ENCODE measurements at places on chromosomes 11 and 22.

DNA sequence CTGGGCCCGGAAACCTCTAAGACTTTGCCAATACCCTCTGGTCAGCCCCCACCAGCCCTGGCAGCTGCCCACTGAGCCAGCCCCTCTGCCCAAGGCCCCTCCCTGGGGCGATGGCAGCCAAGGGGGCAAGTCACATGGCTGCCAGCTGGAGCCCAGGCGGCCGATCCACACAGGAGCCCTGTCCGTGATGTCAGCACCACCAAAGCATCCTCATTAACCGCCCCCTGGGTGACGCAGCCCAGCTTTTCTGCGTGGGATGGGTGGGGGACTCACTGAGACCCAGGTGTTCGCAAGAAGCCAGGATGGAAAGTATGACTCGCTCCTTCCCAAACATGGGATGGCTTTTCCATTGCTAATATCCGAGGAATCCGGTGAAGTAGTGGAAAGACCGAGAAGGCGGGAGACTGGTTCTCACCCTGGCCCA is 46.6 kb upstream of the WNT7B start:
- no peak for DNase-seq

DNA sequence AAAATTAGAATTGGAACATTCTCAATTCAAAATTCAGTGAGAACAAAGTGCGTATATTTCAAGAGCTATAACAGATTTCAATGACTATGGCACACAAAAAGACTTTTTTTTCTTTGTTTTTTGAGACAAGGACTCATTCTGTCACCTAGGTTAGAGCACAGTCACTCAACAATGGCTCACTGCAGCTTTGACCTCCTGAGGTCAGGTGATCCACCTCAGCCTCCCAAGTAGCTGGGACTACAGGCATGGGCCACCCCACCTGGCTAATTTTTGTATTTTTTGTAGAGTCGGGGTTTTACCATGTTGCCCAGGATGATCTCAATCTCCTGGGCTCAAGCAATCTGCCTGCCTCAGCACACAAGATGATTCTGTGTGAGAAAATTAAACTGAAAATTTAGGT is 51.5 kb downstream of the PIK3C2A start:
- no peak for DNase-seq

DNA sequence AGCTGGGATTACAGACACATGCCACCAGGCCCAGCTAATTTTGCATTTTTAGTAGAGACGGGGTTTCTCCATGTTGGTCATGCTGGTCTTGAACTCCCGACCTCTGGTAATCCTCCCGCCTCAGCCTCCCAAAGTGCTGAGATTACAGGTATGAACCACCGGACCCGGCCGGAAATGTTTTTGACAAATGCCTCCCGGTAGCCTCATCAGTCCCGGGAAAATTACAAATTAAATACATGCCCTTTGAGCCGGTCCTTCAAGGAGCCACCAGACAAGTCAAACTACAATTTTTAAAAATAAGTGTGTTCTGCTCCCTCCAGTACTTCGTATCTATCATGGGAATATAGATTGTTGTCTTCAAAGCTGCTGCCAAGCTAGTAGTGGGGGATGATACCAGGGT is 17.5 kb downstream of the WBP2NL start:
- DNase-seq = no peak

GRCh38 chr22:27420817-27421361 is 380.7 kb downstream of the MN1 start:
- no peak for DNase-seq

DNA sequence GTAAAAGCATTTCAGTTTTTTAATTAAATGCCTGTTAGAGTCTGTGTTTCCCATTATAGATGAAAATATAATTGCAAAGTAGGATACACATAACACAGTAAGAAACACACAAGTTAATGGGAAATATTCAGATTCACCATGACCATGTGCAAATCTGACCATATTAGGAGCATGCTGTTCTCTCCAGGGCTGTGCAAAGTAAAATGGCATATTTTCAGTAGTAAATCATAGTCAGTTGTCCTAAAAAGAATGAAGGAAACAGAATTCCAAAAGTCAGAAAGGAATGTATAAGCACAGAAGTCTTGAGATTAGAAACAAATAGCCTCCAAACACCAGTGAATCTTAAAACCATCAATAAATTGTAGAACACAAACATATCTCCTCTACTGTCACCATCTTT is 44.4 kb downstream of the CNTN5 start:
- no peak for DNase-seq

- DNase-seq = no peak
These were observed 38.8 kb downstream of the STIM1 start for GRCh38 chr11:3894128-3894731.

- DNase-seq = no peak
These were observed 345.0 kb upstream of the CCDC179 start for GRCh38 chr11:23205156-23205871.

DNA sequence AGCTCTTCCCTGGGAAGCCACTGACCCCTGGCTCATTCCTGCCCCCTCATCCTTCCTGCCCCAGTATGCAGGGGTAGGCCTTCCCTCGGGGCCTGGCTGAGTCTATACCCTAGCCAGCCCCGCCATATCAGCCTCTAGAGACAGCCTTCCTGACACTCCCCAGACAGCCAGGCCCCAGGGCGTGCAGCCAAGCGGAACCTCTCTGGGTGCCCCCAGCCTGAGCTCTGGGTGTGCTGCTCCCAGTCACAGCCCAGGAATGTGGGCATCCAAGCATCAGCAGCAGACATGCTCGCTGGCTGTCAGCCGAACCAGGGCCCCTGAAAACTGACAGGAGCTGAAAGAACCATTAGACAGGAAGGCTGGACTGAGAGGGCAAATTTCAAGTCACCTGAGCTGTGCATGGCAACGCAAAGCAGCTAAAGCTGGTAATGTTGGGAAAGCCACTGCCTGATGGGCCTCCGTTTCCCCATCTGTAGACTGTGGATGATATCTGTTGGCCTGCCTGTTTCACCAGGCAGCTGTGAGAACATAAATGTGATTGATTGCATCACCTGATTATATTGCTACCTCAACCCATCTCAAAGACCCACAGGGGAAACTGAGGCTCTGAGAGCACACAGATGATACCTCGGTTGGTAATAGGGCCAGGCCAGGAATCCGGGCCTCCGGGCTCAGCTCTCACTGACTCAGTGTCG is 93.2 kb downstream of the LRRC32 start:
- no peak for DNase-seq

DNA sequence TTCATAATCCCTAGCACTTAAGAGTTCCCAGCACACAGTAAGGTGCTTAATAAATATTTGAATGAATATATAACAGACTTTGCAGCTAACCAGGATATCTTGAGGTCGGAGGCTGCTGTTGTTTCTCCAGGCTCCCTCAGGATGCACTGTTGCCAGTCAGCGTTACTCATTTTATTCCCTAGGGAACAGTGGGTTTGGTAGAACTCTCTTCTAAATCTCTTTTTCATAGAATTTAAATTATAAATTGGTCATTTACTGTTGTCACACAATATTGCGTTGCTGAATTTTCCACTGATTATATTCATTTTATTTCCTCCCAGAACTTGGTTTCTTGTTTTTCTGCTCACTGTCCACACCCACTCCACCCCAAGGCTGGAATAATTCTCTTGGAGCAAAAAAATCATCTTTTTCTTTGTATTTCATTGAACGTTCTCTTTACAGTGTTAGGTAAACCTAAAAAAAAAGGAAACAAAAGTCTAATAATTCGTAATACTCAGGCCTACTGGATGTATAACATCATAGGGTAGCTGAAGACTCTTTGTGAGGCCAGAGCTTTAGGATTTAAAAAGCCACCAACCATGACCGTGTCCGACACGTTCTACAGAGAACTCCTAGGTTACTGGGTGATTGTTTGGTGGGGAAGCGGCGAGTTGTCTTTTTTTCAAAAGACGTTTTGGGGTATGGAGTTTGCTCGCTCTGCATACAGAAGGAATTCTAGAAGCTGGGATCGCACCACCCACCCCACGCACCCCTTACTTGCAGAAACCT is 766 bp upstream of the CAPRIN1 start:
- no peak for DNase-seq

- no peak for DNase-seq
These were observed 202.6 kb upstream of the TMEM45B start for GRCh38 chr11:129613071-129613470.

- DNase-seq = no peak
These were observed 120.9 kb downstream of the ME3 start for GRCh38 chr11:86551288-86552092.

DNA sequence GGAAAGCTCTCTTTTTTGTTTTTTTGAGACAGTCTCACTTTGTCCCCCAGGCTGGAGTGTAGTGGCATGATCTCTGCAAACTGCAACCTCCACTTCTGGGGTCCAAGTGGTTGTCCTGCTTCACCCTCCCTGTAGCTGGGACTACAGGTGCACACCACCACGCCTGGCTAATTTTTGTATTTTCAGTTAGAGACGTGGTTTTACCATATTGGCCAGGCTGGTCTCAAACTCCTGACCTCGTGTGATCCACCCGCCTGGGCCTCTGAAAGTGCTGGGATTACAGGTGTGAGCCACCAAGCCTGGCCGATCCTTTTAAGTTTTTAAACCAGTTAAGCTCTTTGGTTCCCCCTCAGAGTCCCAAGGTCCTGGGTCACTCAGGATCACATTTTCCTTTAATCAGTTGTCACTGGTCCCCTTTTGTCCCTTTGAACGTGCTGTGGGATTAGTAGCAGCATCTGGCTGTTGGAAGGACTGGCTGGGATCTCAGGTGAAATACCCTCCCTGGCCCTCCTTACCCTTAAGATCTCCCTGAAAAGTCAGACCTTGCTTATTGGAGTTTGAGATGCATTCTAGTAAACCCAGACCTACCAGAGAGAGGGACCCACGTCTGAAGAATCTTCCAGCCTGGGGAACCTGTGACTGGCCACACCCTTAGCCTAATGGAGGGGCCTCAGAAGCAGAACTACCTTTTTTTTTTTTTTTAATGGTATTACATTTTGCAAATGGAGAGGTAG is 8.1 kb downstream of the MALAT1 start:
- DNase-seq = no peak

GRCh38 chr11:10561043-10561818 is 7.2 kb downstream of the LYVE1 start:
- DNase-seq = no peak

DNA sequence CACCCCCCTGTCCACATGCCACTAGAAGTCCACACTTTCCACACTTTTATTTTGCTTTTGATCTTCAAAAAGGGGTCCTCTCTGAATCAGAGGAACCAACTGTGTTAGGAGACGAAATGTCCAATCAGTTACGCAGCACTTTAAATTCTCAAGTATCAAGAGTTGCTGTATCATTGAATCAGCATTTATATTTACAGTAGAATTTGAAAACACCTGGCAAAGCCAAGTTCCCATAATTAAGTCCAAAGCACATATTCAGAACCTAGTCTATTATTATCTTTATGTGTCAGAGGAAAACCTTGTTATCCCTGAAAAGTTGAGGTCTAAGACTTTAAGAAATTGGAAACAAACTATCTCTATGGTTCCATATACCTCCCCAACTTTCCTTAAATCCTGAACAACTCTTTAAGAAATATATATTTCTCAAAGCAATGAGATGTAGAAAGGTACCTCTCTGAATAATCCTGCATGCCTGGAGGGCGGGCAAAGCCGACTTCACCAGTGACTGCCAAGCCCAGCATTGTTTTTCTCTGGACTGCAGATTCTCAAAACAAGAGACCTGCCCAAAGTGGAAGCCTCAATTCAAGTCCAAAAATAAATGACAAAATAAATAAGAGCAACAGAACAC is 75.9 kb upstream of the ARFGAP3 start:
- DNase-seq = no peak

DNA sequence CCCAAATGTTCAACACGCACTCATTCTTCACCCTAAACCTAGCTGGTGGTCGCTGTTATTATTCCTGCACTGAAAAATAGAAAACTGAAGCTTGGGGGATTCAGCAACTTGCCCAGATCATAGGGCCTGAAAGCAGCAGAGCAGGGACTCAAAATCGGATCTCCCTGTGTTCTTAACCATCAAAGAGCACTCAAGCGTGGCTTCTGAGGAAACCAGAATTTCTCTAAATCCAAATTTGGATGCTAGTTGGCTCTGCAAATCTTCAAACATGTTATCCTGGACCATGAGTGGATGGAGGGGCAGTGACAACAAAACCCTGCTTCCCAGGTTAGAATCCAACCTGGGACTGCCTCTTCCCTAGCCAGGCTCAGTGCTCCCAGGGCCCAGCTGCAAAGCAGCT is 11.6 kb upstream of the ARAP1 start:
- DNase-seq = no peak

DNA sequence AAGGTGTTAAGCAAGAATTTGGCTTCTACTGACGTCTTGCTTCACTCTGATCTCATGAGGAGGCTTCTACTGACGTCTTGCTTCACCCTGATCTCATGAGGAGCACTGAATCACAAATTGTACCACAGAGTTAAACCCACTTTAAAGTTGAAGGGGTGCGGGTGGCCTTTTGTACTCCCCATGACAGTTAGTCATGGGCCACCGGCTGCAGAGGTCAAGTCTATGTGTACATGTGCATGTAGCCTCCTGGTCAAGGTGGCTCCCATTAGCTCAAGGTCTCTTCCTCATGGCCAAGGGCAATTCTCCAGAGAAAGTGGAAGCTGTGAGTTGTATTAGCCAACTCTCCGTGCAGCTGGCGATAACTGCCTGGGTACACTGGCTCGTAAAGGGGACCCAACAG is 23.1 kb upstream of the FZD4 start:
- DNase-seq = no peak

GRCh38 chr22:41929418-41929810 is 2.8 kb upstream of the TNFRSF13C start:
- no peak for DNase-seq

- DNase-seq = no peak
These were observed 32.9 kb upstream of the DDI1 start for GRCh38 chr11:104003491-104003890.

DNA sequence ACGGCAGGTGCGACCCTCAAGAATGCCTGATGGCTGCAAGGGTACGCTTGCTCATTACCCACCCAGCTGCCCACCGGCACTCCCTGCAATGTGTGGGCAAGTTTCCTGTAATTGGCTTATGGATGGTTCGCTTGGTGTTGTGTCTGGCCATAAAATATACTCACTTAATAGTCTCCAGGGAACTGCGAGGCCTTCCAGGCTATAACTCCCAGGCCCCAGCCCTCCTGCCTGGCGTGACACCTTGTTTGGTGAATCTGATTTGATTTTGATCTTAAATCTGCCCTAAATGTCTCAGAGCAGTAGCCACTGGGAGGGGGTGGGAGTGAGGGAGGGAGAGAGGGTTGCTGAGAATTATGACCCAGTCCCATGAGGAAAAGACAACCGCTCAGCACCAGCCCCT is 572.2 kb downstream of the BUD13 start:
- DNase-seq = no peak
